ENCODE measurements at places on chromosomes 1 and 21. TPM values are rescaled to one million over a fixed set of nuclear protein-coding genes. Genes with fewer than 3 reads are reported as not detected.

Gene SUSD4
- under 0.01 TPM for total RNA-seq

Gene LCE2A
- total RNA-seq: not detected

Gene CCDC185
- not detected for total RNA-seq

Gene AMY1B
- not detected for total RNA-seq

Gene LCE1D
- total RNA-seq: not detected

Gene DMBX1
- total RNA-seq: not detected

Gene DCST1
- not detected for total RNA-seq

Gene FBXO2
- total RNA-seq: 78.6 TPM

Gene PAQR7
- 12.3 TPM for total RNA-seq

Gene SLC6A9
- 11.9 TPM for total RNA-seq

Gene CR1L
- not detected for total RNA-seq

Gene TRIM46
- 3.4 TPM for total RNA-seq

Gene GPR153
- total RNA-seq: 16.4 TPM

All from tracheal epithelial cell (primary cell).